ENCODE measurements at places on chromosomes 5 and 9.

GRCh38 chr5:151699071-151699901 lies 12.6 kb upstream of the SPARC start:
- no peak for DNase-seq

GRCh38 chr5:8188874-8189565 lies 320.1 kb downstream of the MTRR start:
- no peak for DNase-seq

GRCh38 chr5:97618721-97619120 lies 435.7 kb upstream of the RIOK2 start:
- no peak for DNase-seq

- DNase-seq, result no peak
Observed at GRCh38 chr9:111904891-111905291, 8.3 kb downstream of the UGCG start.

GRCh38 chr9:127611603-127611898 lies 526 bp upstream of the STXBP1 start:
- DNase-seq, result no peak

DNA sequence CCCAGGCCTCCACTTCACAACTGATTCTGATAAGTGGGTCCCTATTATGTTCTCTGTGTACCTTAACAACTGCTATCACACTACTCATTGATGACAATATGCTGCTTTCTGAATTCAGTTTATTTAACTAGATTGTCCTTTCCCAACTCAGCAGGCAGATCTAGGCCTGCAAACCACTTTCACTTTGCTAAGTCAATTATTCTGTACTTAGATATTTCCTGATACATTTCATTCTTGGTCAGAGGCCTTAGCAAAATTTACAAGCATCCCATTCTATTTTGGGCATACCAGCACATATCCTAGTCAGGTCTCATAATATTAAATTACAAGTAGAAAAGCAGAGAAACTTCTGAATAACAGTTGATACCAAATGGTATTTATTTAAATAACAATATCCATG lies 235.7 kb upstream of the HAPLN1 start:
- DNase-seq, result no peak

DNA sequence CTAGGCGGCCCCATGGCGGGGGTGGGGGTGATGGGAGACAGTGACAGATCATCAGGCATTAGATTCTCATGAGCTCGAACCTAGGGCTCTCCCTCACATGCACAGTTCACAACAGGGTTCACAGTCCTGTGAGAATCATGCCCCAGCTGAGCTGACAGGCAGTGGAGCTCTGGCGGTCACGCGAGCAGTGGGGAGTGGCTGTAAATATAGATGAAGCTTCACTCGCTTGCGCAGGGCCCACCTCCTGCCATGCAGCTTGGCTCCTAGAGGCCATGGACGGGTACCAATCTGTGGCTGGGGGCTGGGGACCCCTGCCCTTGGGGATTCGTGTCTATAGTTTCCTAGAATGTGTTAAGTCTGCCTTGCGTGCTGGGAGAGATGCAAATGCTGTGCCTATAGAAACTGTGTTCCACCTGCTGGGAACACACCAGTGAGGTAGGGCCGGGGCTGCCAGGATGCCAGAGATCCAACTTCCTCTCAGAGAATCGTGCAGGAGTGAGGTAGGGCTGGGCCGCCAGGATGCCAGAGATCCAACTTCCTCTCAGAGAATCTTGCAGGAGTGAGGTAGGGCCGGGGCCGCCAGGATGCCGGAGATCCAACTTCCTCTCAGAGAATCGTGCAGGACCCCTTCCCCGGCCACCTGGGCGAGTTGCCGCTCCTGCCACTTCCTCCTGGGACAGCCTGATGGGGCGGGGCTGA lies 14.1 kb upstream of the EXOC3 start:
- DNase-seq, result no peak

DNA sequence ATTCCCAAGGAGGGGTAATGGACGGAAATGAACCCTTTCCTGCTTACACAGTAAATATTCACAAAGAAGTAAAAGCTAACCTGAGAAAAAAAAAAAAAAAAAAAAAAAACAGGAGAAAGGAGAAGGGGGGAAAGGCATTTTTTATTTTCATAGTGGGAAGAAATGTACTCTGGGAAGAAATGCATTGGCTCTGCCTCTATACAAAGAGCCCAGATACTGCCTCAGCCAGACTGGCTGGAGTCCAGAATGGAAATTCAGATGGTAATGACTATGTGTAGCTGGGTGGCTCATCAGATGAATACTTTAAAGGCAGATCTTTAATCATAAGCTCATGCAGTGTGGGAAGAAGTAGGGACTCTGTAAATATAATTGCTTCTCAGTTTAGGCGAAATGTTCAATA lies 124.9 kb upstream of the ZNF608 start:
- DNase-seq, result no peak

DNA sequence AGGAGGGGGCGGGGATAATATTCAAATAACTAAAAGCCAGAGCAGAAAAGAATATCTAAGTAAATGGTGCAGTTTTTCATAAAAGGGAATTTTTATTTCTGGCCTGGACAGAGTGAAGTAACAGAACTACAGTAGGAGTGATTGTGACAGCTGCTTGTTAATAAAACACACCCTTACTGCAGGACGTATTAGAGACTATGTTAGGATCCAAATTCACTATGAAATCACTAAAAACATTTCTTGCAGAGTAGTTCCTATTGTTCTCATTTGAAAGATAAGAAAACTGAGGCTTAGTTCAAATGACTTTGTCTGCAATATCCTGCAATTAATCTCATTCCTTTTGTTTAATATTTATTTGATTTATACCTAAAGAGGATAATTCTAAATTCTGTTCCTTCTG lies 39.5 kb downstream of the FAM174A start:
- DNase-seq, result no peak

- no peak for DNase-seq
Observed at GRCh38 chr5:1847056-1847455, 35.7 kb downstream of the IRX4 start.

DNA sequence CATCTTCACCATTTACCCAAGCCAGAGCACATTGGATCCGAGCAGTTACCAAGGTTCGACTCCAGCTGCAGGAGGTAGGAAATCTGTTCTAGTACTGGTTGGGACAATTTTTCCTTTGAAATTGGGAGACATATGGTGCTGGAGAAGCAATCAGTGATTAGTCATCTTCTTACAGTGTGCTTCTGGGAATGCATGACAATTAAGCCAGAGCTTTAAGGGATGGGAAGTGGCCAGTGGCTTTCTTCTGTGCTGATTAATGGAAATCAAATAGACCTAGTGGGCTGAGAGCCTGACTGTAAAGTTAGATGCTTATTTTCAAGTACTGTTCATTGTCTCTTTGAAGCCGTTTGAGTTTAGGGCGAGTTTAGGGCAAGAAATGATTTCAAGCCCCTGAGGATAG lies 152.1 kb downstream of the UNC13B start:
- DNase-seq, result no peak

DNA sequence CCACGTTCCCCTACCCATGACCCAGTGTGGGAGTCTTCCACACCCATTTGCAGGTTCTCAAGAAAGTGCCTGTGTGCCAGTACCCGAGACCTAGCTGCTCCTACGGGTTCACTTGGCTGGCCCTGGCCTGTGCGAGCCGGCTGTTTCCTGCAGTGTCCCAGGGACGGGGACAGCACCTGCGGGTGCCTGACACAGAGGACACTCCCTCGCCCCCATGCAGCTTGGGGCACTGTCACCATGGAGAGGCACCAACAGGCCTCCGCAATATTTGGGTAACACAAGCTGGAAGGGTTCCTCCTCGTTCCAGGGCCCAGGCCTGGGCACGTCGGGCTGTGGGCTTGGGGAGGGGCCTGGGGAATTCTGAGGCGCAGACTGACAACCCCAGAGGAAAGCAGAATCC lies 41.4 kb downstream of the DUSP1 start:
- no peak for DNase-seq

GRCh38 chr5:137220523-137220927 lies 278.6 kb downstream of the SPOCK1 start:
- no peak for DNase-seq

DNA sequence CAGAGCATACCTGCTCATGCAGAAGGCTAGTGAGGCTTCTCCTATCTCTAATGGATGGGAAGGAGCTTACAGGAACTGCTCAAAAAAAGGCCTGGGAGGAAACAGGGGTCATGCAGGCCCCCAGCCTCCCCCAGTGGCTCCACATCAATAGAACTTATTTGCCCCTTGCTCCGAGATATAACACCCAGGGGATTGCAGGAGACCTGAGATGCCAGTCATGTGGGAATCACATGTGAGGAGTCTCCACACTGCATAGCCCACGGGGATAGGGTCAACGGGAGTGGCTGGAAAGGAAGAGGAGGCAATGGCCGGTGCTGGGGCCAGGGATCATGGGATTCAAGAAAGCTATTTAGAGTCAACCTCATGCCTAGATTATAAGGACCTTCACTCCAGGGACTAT lies 76.2 kb downstream of the NRG2 start:
- no peak for DNase-seq

- DNase-seq, result no peak
Observed at GRCh38 chr9:124502711-124503702, 4.2 kb downstream of the NR5A1 start.

DNA sequence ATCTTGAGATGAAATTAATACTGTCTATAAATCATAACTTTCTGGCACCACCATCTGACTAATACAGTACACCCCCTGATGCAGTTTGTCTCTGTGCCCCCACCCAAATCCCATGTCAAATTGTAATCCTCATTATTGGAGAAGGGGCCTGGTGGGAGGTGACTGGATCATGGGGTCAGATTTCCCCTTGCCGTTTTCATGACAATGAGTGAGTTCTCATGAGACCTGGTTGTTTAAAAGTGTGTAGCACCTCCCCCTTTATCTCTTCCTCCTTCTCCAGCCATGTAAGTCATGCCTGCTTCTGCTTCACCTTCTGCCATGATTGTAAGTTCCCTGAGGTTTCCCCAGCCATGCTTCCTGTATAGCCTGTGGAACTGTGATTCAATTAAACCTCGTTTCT lies 78.7 kb upstream of the CDH6 start:
- no peak for DNase-seq

GRCh38 chr5:122169350-122170103 lies 40.2 kb downstream of the ZNF474 start:
- DNase-seq, result no peak

DNA sequence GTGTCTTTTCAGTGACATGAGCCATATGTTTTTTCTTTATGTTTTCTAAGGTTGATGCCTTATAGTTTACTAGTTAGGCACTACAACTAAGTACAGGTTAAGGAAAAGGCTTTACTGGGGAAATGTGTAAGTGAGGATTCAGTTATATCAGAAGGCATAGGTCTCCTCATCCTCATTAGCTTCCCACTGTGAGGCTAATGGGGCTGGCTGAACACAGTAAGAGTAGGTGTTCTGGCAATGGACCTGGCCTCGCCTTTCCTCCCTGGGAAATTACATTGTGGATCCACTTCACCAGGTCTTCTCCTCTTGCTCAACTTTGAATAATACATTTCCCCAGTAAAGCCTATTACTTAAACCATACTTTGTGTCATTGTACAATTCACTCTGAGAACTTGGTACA lies 225.5 kb downstream of the PTPRD start:
- DNase-seq, result no peak

DNA sequence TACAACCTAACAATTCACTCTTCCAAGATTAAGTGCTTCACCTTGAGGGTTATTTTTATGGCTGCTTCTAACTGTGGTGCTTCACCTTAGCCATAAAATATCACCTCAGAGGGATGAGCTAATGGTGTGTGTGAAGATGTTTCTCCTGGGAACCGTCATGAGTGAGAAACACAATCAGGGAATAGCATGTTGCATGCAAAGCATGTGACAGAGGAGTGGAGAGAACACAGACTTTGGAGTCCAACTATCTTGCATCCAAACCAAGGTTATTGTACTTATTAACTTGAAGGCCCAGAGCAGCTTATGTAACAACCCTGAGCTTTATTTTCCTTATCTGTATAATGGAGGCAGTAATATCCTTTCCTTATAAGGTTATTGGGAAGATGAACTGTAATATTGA lies 1089.0 kb upstream of the DMAC1 start:
- DNase-seq, result no peak

DNA sequence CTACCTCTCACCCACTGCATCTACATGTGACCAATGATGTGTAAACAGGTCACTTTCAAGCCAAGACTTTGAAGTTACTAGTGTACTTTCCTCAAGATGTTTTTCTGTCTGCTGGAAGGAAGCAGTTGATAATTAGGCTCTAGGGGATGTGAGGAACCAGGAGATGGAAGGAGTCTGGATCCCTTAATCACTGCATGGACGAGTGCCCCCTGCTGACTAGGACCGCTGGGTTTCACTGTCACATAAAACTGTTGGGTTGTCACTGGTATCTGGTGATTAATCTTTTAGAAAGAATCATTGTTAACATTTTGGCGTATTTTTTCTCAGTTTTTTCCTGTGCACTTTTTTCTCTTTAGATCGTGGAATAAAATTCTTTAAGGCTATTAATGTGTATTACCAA lies 79.5 kb downstream of the SREK1 start:
- DNase-seq, result peak; percentile 32

DNA sequence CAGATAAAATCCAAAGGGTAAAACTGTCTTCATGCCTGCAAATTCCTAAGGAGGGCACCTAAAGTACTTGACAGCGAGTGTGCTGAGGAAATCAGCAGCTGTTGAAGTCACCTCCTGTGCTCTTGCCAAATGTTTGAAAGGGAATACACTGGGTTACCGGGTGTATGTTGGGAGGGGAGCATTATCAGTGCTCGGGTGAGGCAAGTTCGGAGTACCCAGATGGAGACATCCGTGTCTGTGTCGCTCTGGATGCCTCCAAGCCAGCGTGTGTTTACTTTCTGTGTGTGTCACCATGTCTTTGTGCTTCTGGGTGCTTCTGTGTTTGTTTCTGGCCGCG lies 727 bp upstream of the ADRB2 start:
- peak; percentile 12 for DNase-seq

GRCh38 chr5:172688349-172689217 lies 47.5 kb downstream of the NEURL1B start:
- no peak for DNase-seq

GRCh38 chr9:4334410-4334813 lies 34.5 kb upstream of the GLIS3 start:
- peak; percentile 30 for DNase-seq

GRCh38 chr5:170141636-170142035 lies 35.9 kb downstream of the FOXI1 start:
- no peak for DNase-seq

DNA sequence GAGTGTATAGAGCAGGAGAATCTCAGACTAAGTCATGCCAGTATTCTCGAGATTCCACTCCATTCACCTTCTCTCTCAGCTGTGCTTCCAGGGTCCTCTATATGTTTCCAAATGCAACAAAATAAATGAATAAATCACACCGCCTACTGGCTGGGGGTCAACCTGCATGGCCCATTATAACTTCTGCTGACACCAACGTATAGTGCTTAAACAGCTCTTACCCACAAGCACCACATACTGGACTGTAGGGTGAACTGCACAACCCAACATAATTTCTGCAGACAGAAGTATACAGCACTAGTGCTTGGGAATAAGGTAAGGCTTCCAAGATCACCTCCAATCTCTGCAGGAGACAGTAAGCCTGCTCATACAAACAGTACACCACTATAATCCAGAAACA lies 33.1 kb upstream of the HTR4 start:
- DNase-seq, result peak; percentile 50

DNA sequence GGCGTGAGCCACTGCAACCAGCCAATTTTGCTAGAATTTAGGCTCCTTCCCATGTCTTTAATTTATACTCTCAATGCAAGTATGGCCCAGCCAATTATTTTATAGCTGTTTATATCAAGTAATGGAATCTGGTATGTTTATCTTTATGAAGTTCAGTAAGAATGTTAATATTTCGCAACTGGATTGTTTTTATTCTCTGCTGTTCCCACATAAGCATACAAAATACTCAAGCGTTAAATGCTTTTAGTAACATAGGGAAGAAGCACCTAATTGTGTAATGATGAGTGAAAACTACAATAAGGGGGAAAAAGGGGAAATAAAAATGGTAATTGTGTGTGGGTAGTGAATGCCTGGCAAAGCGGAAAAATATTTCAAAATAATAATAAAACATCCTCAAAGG lies 21.3 kb downstream of the PWWP2A start:
- no peak for DNase-seq
